Midbrain (tissue), 1 donor: ENCODE measurements at places on chromosomes 6 and 20.

DNA sequence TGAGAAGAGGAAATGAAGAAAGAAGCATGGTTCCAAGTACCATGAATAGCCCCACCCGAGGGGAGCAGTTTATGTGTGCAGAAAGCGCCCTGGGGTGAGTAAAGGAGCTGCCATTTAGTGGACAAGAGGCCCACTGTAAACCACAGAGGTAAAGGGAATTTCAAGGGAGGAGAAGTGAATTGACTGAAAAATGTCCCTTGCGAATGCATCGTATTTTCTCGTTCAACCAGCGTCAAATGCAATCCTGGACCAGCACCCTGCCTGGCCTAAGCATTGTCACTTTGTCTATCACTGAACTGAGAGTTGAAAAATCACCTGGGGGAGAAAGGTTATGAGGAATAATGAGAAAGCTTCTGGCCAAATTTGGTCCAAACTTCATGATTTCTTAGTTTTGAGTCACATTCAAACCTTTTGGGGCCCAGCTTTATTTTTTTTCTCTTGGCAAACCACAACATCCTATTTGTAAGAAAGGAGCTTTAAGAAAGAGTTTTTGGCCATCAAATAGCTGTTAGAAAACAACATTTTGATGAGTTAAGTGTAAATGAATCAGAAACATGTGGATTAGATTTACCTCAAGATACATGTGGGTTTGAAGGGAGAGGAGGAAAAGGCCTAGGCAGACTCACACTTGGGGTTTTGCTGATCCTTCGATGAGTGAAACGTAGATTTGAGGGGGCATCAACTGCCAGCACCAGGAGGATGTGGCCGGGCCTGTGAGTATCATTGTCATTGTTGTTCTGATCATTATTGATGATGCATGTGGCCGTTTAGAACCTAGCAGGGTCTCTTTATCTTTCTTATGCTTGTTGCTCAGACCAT, 214.0 kb downstream of the CLIC5 start:
- DNase-seq = no peak

DNA sequence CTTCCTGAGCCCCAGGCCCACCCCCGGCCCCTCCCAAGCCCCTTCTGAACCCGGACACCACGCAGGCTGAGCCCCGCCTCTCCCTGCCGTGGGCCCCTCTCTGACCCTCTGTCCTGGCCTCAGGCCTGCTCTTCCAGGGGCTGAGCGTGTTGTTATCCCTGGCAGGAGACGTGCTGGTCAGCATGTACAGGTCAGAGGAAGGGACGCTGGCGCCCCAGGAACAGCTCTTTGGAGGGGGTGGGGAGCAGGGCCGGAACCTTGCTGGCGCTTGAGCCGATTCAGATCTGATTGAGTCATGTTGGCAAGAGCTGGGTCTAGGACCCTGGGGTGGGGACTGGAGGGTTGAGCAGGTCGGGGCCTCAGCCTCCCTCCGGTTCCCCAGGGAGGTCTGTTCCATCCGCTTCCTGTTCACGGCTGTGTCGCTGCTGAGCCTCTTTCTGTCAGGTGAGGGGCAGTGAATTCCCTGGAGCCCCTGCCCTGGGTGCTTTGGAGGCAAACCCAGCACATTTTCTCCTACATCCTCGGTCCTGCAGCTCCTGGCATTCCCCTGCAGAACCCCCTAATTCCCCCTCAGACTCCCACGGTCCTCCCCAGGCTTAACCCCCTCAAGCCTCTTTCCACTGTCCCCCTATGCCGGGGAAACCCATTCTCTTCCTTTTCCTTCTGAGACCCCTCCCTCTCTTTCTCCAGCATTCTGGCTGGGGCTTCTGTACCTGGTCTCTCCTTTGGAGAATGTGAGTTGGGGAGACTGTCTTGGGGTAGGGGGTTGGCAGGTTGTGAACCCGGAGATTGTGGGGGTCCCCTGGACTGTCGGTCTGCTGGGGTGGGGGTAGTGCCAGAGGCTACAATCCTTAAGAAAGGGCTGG, 2.0 kb downstream of the SPAG4 start:
- DNase-seq = no peak

DNA sequence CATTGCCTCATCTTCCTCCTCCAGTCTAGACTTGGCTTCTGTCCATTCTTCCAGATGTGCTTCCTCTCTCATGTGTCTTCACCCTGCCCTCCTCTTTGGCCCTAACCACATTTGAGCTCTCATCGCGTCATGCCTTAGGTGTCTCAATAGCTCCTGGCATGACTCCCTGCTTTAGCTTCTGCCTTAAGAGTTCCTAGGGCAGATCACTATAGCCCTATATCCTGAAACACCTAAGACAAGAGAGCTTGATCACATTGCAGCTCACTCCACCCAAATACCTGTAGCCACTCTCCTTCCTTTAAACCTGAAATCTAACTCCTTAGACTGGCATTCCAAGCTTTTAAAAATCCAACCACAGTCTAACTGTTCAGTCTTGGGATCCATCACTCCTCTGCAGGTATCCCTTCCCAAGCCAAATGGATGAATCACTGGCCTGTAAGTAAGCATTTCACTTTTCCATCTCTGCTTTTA, 69.0 kb upstream of the STXBP5 start:
- DNase-seq = no peak

DNA sequence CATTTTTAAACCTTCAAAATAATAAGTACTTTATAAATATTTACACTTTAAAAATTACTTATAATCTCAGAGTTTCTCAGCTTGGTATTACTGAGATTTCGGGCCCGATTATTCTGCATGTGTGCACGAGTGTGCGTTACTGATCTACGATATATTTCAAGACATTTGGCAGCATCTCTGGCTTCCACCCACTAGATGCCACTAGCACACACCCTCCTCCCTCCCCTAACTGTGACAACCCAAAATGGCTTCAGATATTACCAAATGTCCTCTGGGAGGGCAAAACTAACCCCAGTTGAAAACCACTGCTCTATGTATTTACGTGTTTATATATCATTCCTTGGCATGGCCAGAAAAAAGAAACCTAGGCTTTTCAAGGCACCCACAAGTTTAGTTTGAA, 95.9 kb downstream of the FYN start:
- DNase-seq = no peak

- no peak for DNase-seq
Measured at GRCh38 chr6:168147205-168147738, 68.3 kb upstream of the FRMD1 start.

GRCh38 chr20:38130687-38131587, 34.1 kb downstream of the TGM2 start:
- DNase-seq = no peak

GRCh38 chr6:142746524-142746923, 198.5 kb downstream of the HIVEP2 start:
- DNase-seq = peak; percentile 33

- DNase-seq = no peak
Measured at GRCh38 chr6:3005874-3006273, 6.2 kb downstream of the NQO2 start.

- no peak for DNase-seq
Measured at GRCh38 chr6:39426073-39426456, 103.6 kb upstream of the KCNK16 start.

GRCh38 chr20:34621383-34622367, 55.2 kb downstream of the PIGU start:
- no peak for DNase-seq

DNA sequence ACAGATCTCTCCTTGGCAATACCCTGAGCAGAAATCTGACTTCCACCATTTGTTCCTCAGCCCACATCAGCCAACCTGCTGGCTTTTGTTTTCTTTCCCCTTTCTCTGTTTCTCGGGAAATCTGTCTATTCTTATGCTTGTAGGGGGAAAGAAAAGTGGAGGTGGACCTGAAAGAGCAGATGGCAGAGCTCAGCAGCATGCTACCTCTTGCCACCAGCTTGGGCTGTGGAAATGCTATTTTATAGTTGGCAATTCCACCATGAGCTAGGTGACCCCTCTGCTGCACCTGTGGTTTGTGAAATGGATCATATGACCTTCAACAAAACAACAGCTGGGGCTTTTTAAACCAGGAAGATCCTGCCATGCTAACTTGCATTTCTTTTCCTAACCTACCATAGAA, 6.8 kb upstream of the SPATS1 start:
- DNase-seq = no peak

DNA sequence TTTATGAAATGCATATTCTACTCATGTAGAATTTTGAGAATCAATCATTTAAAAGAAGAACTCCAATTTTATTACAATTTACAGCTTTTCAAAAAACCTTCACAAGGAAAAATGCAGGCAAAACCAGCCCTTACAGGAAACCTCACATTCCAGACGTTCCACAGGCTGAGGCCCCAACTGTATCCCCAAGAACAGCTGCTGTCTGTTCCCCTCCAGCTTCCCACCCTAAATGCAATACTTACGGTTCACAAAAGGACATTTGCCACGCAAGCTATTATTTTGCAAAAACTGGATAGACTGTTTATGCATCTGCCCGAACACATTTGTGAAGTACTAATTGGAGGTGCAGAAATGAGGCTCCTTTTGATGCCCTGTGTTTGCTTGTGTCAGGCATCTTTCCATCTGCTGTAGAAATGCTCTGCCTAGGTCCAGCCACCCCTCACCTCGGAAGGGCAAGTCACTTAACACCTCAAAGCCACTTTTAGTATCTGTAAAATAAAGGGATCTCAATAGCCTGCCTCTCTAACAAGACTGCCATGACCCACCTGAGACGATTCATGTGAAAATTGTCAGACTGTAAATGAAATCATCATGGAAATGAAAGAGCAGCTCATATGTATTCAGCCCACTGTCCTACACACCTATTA, 26.5 kb downstream of the PDE10A start:
- no peak for DNase-seq

- no peak for DNase-seq
Measured at GRCh38 chr6:38039502-38039901, 220.0 kb downstream of the ZFAND3 start.
